Osteocyte (in vitro differentiated cells): ENCODE measurements at places on chromosomes 2 and 18. TPM values are rescaled to one million over a fixed set of nuclear protein-coding genes. Genes with fewer than 3 reads are reported as not detected.

Gene C2orf80
- not detected in 2 replicates for total RNA-seq

Gene EFR3B
- 1.0 and 1.3 TPM in 2 replicates for total RNA-seq

DNA sequence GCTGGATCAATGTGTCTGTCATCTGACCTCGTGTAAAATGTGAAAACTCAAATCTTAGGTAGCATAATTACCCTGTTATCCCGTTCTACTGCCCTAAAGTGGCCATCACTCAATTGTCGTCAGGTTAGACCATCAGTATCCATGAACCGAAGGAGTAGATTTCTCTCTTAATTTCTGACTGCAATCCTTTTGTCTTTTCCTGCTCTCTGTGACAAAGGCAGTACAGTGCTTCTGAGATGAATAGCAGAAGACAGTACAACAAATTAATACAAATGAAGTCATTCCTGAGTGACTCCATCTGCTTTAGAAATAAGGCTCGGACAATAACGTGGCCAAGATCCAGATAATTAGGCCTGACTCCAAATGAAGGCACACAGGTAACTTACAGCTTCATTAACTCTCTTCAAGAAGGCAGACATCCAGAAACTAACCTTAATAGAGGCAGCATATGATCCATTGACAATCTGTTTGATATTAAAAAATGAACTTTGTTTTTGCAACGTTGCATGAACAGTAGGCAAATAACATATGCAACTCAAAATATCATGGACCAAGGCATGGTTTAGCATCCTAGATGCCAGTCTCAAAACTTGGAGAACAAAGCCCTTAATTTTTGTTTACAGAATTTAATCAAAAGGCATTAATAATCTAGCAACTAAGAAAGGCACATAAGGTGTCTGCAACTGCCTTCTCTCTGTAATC lies 96.7 kb upstream of the CDH20 start:
- no peaks in the 10 kb centered on the region for H3K4me1 ChIP-seq
- H3K27ac ChIP-seq: no peak overlapping the region
- DNase-seq: no peak
- H3K4me3 ChIP-seq: no peak overlapping the region

GRCh38 chr2:237299906-237300305 lies 114.1 kb downstream of the COL6A3 start:
- peak overlapping the region; percentile 50 for H3K27ac ChIP-seq
- H3K4me3 ChIP-seq: no peak overlapping the region
- H3K36me3 ChIP-seq: peaks cover 3% of the 10 kb centered on the region
- DNase-seq: no peak

DNA sequence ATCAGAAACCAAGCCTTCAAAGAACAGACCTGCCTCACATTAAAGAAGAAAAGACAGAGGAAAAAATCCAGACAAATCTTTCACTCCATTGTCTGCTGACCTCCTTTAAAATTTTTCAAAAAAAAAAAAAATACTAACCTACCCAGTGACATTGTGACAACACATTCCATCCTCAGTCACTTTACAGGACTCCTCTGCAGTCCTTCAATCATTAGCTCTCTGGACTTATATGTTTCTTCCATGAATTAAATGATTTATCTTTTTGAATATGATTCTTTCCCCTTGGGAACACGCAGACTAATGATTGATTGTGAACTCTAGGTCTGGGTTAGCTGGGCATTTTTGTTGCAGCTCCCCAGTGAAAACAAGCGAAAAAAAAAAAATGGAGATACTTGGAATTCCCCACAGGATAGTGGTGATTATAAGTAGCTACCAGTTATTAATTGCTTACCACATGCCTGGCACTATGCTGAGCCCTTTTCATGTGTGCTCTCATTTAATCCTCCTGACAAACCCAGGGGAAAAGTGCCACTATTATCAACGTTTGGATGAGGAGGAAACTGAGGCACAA lies 261.3 kb upstream of the NCKAP5 start:
- no peaks in the 10 kb centered on the region for H3K36me3 ChIP-seq
- H3K4me1 ChIP-seq: peaks cover 5% of the 10 kb centered on the region
- no peaks in the 10 kb centered on the region for H3K27me3 ChIP-seq

- H3K27me3 ChIP-seq: peaks cover 38% of the 10 kb centered on the region
- no peaks in the 10 kb centered on the region for H3K36me3 ChIP-seq
- H3K4me3 ChIP-seq: no peak overlapping the region
- DNase-seq: no peak
- no peak overlapping the region for H3K27ac ChIP-seq
Measured at GRCh38 chr2:232523402-232523681, 2.6 kb upstream of the CHRND start.

- H3K27me3 ChIP-seq: no peaks in the 10 kb centered on the region
- no peak overlapping the region for H3K27ac ChIP-seq
Measured at GRCh38 chr2:161987311-161987710, 86.7 kb downstream of the DPP4 start.

DNA sequence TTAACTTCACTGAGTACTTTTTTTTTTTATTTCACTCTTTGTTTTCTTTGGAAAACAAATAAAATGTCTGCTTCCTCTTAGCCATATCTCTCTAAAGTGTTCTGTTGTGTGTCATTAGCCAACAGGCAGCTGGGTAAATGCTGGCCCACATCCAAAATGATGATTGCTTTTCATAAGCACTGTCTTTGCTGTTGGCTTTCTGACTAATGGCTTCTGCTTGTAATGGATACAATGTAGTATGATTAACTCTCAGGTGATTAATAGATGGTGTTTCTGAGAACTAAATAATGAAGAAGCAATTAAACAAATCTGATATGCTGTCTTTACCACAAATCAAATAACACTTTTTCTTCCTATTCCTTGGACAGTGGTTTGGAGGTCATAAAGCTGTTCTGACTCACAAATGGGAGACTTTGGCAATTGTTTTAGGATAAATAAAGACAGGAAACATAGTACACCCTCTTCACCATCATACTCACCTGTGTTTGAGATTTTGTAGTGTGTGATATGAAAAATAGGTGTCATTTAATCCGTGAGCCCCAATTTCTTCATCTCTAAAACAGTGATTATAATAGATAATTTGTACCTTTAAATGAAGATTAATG lies 888.4 kb downstream of the TSN start:
- DNase-seq: no peak
- H3K27me3 ChIP-seq: peaks cover 14% of the 10 kb centered on the region
- H3K4me3 ChIP-seq: no peak overlapping the region
- peaks cover 2% of the 10 kb centered on the region for H3K4me1 ChIP-seq

DNA sequence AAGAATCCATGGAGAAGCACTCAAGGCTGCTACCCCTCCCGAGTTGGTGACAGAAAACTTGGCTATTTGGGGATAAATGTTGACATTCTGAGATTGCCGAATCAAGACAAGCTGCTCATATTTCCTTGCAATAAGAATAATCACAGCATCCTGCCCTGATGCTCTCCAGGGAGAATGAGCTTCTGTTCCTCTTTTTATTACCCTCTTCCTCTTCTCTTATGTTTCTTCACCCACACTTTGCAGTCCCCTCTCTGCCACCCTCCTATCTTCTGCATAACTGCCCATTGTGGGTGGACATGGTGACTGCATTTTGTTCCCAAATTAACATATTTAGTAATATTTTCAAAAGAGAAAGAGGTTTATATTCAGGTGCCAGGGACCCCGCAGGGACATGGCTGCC lies 11.9 kb upstream of the MSGN1 start:
- peak; percentile 46 for DNase-seq
- no peaks in the 10 kb centered on the region for H3K4me1 ChIP-seq
- H3K36me3 ChIP-seq: no peaks in the 10 kb centered on the region
- no peak overlapping the region for H3K27ac ChIP-seq

DNA sequence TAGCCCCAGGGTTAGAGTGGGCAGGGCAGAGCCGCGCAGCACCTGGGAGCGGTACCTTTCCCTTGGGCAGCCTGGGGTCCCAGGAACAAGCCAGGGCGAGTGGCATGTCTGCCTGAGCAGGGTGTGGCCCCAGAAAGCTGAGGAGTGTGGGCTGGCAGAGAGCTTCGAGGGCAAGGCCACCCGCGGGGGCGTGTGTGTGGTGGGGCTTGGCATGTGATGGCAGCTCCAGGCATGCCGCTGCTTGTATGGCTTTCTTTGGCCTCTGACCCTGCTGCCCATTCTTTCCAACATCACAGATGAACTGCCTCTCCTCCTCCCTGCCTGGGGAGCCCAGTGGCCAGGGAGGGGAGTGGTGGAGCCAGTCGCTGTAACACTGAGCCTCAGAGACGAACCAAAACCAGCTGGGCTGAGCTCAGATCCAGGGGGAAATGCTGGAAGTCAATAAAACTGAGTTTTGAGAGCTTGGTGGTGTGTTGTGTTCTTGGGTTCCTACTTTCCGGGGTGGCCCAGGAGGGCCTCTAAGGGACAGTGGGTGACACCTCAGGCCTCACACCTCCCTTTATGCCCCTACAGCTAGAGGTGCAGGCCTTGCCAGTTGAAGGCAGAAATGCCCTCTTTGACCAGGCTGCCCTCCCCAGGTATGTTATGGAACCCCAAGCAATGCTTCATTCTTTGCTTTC lies 7.4 kb downstream of the DNAJB2 start:
- H3K27ac ChIP-seq: peak overlapping the region; percentile 86
- peaks cover 29% of the 10 kb centered on the region for H3K4me1 ChIP-seq
- no peak for DNase-seq
- H3K36me3 ChIP-seq: peaks cover 8% of the 10 kb centered on the region

DNA sequence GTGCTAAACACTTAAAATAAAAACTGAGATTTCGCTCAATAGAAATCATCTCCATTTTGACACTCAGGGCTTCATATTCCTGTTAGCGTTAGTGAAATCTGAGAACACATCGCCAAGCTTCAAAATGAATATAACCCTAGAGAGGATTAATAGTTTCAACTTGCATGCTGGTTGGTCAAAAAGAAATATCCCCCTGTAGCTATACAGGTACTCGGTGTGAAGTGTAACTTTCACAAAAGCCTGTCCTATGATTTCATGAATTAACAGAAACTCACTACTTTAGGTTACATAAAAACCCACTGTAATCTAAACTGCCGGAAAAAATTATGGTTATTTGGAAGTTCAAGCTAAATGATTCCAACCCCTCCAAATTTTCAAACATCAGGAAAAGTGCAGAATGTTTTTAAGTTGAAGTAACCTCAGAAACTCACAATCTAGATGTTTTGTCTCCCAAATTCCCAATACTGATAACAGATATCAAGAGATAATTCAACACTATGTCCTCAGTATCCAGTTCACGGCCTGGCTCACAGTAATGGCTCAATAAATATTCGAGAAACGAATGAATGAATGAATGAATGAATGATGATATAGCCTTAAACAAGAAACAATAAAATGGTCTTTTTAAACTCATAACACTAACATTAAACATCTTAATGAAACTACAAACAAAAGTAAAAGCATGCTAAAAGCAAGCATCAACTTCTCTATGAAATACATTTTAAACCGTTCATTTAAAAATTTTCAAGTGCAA lies 2.5 kb downstream of the TLK1 start:
- H3K4me1 ChIP-seq: peaks cover 54% of the 10 kb centered on the region
- DNase-seq: no peak
- H3K36me3 ChIP-seq: peaks cover 2% of the 10 kb centered on the region
- peak overlapping the region; percentile 86 for H3K4me3 ChIP-seq
- peak overlapping the region; percentile 16 for H3K27ac ChIP-seq
- H3K27me3 ChIP-seq: no peaks in the 10 kb centered on the region
